Activated T-helper 17 cell treated with anti-CD3 and anti-CD28 coated beads, Interleukin-2, amount 50 U/mL, for 72 hours (primary cell): ENCODE measurements at places on chromosomes 1 and 21.

- ATAC-seq = no peak
- no peak overlapping the region for H3K27ac ChIP-seq
- no peaks in the 10 kb centered on the region for H3K36me3 ChIP-seq
- H3K27me3 ChIP-seq = no peaks in the 10 kb centered on the region
- H3K4me1 ChIP-seq = no peaks in the 10 kb centered on the region
- H3K4me3 ChIP-seq = no peak overlapping the region
Measured at GRCh38 chr1:46380508-46380907, 13.6 kb upstream of the FAAH start.

- peaks cover 11% of the 10 kb centered on the region for H3K4me1 ChIP-seq
- H3K27me3 ChIP-seq = peaks cover 37% of the 10 kb centered on the region
- peak overlapping the region; percentile 7 for H3K27ac ChIP-seq
- H3K36me3 ChIP-seq = no peaks in the 10 kb centered on the region
- H3K4me3 ChIP-seq = peak overlapping the region; percentile 59
Measured at GRCh38 chr1:8211883-8212579, 105.9 kb upstream of the SLC45A1 start.

- H3K4me1 ChIP-seq = peaks cover 12% of the 10 kb centered on the region
- H3K4me3 ChIP-seq = peak overlapping the region; percentile 95
- peaks cover 30% of the 10 kb centered on the region for H3K36me3 ChIP-seq
- H3K27ac ChIP-seq = no peak overlapping the region
Measured at GRCh38 chr1:58780836-58781452, 2.9 kb downstream of the JUN start.

DNA sequence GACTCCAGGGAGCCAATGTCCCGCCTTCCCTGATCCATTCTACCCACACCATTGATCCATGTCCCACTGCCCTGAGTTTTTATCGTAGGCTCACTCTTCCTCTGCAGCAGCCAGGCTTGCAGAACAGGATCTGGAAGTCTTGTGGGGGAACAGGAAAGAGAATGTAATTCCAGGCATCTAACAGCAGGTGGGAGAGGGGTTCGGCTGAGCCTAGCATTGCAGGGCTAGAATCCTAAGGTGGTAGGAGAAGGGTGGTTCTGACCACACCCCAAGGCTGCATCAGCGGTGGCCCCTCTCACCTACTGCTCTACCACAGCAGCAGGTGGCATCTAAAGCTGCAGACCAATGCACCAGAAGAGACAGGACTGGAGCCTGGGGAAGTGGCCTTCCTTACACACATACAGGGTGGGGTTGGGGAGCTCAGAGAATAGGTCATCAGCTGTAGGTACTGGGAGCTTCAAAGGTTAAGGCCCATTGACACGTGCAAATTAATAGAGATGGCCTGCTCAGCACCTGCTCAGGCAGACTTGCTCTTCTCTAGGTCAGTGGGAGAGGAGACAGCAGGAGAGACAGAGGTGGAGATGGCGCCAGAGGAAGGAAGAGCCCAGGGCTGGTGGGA is 20.5 kb downstream of the KNCN start:
- no peak overlapping the region for H3K4me3 ChIP-seq
- no peaks in the 10 kb centered on the region for H3K36me3 ChIP-seq
- no peak for ATAC-seq
- peaks cover 21% of the 10 kb centered on the region for H3K27me3 ChIP-seq
- peaks cover 14% of the 10 kb centered on the region for H3K4me1 ChIP-seq
- H3K27ac ChIP-seq = peak overlapping the region; percentile 43

DNA sequence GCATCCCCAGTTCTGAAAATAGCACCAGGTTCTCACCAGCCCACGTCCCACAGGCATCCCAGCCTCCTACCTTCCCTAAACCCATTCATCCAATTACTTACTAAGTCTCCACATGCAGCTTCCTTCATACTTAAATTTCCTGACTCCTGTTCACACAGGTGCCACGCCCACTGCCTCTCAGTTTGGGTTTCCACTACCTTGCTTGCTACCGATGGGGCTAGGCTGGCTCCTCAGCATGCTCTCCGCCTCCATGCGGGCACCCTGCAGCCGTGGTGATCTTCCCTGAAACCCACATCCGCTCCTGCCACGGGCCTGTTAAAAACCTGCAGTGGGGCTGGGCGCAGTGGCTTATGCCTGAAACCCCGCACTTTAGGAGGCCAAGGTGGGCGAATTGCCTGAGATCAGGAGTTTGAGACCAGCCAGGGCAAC is 70.4 kb upstream of the ANGPTL1 start:
- ATAC-seq = no peak
- no peak overlapping the region for H3K27ac ChIP-seq
- no peaks in the 10 kb centered on the region for H3K4me1 ChIP-seq
- H3K27me3 ChIP-seq = peaks cover 15% of the 10 kb centered on the region
- no peaks in the 10 kb centered on the region for H3K36me3 ChIP-seq

DNA sequence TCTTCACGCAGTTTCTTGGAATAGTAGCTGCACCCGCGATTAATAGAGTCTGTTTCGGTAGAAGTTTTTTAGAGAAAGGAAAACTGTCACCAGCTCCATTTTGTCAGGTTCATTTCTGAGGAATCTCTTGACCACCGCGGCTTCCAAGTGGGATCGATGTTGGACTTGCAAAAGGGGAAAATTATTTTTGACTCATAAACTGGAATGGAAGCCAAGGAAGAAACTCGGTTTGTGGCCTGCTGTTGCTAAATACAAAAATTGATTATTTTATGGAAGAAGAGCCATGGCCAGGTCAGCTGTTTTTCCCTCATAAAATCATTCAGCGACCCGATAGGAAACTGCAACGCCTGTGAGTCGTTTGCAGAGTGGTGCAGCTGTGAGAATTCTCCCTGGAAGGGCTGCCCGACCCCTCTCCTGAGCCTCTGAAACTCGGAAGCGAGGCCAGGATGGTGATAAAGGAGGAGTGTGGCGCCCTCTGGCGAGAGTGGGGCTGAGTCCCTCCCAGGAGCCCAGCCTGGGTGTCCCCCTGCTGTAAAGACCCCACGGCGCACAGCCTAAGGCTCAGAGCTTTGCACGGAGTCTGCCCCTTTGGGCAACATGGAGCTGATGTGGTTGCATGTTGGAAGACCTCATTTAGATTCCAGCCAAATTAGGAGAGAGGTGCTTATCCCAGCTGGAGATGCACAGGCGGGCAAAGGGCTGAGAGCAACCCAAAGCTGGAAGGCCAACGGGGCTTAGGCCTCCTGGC is 83.6 kb upstream of the SLC25A33 start:
- no peak overlapping the region for H3K27ac ChIP-seq
- no peaks in the 10 kb centered on the region for H3K36me3 ChIP-seq
- peaks cover 3% of the 10 kb centered on the region for H3K27me3 ChIP-seq

DNA sequence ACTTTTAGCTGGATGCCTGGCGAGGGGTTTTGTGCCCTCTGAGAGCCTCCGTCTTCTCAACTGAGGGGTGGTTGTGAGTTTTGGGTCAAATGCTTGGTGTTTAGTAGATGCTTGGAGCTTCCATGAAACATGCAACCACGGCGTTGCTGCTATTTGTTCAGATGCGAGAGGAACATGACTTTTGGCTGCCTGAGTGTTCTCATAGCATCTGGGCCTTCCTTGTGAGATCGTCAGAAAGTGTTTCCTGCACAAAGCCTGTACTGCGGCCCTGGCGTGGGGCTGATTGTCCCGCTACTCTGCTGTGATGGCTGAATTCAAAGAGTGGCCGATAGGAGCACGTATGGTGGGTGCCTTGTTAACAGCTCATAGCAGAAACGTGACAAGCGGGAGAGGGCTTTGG is 69.8 kb upstream of the FAM3B start:
- no peak overlapping the region for H3K4me3 ChIP-seq
- H3K4me1 ChIP-seq = no peaks in the 10 kb centered on the region
- ATAC-seq = no peak
- H3K36me3 ChIP-seq = no peaks in the 10 kb centered on the region
- no peak overlapping the region for H3K27ac ChIP-seq

DNA sequence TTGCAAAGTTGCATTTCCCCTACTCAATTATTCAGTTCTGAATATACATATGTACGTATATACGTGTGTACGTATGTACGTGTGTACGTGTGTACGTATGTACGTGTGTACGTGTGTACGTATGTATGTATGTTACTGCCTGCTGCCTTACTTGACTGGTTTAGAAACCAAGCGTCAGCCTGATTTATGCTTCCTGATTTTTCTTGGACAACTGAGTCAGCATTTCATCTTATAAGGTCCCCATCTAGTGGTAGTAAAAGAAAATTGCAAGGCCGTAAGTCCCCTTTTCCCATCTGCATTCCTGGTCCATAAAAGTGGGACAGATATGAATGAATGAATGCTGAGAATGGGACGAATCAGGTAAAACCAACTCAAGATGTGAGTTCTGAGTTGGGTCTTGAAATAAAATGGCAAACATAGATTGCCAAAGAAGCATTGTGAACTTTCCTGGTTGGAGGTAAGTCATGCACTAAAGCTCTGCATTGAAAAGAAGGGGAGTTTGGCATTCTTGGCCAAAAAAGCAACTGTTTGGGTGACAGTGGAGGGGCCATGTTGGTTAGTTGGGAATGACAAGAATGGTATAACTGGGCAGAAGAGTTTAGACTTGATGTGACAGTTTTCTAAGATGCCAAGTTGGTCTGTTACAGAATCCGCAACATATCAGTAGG is 76.4 kb upstream of the DNAH14 start:
- peaks cover 4% of the 10 kb centered on the region for H3K27me3 ChIP-seq
- no peak overlapping the region for H3K4me3 ChIP-seq
- no peaks in the 10 kb centered on the region for H3K36me3 ChIP-seq
- H3K27ac ChIP-seq = no peak overlapping the region
- no peak for ATAC-seq

DNA sequence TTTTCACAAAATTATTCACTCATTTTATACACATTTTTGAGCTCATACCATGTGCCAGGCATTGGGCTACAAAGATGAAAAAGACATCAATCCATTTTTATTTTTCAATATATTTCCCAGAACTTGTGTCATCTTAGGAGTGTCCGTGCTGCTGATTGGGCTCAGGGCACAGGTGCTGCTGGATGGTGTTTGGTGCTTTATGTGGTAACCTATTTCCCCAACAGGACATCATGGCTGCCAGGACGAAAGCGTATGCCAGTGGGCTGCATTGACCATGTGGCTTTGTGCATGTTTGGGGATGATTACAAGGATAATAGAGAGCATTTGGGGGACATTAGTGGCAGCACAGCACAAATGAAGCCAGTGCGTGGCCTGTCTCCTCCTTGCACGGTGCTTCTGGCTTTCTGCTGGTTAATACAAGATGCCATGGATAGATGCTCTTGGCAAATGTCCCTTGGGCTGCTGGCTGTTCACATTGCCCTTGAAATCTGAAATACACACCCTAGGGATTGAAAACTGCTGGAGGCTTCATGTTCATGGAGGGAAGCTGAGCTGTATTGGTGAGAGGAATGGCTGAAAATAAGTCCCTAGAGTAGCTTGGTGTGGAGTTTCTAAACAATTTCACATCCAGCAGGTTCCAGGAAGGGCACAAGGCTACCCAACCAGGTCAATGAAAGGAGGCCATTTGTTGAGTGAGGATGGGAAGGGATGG is 52.3 kb downstream of the TENT5C start:
- no peaks in the 10 kb centered on the region for H3K36me3 ChIP-seq
- H3K4me1 ChIP-seq = peaks cover 72% of the 10 kb centered on the region
